ENCODE measurements at places on chromosomes 4 and X.

DNA sequence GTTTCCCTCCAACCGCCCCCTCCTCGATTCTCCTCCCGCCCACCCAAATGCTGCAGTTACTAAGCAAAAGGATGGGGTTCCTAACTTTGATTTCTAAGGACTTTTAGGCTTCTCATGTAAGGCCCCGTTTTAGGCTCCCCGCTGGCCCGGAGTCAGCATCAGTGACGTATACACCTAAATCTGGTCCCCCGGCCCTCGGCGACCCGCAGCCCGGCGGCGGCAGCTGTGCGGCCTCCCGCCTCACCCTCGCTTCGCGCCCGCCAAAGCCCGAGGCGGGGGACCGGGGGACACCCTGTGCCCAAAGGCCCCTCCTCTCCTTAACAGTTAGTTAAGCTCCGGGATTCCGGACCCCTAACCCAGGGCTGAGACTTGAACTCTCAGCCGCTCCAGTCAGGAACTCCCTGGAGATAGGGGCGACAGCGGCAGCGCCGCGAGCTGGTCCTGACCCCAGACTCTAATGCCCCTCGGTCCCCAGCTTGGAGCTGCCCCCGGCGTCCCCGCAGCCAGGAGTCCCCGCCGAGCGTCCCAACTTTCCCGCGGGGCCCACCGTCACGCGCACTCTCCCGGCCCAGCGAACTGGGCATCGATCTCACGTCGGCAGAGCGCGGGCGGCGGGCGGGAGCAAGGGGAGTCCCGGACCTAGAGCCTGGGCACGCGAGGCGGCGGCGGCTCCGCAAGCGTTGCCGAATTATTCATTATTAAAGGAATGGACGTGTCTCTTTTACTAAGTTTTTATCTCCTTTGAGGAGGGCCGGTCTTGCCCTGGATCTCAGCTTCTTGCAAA lies 1.5 kb upstream of the NR3C2 start:
- peak; percentile 2 for DNase-seq

- DNase-seq, result no peak
Measured at GRCh38 chrX:96004386-96004785, 680.3 kb upstream of the DIAPH2 start.

- DNase-seq, result no peak
Measured at GRCh38 chr4:121534187-121534586, 153.4 kb upstream of the QRFPR start.

GRCh38 chrX:110444996-110445395 lies 86.3 kb downstream of the RTL9 start:
- no peak for DNase-seq

- no peak for DNase-seq
Measured at GRCh38 chrX:18855919-18856644, 127.8 kb downstream of the PHKA2 start.

- DNase-seq, result no peak
Measured at GRCh38 chr4:98203332-98204235, 57.6 kb upstream of the RAP1GDS1 start.

DNA sequence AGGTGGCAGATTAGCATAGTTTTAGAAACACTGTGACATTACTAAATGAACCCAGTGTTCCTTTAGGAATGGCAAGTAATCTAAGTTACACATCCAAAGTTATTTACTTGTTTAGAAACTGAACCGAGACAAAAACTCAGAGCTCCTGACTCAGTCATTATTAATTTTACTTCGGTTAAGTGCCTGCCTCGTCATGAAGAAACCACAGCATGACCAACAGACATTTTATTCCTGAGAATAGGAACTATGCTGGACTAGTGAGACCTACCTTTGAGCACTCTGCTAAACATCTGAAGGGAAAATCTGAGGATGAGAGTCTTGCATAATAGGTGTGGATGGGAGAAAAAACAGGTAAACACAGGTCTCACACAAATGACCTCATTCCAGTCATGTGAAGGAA lies 2.5 kb downstream of the BEX1 start:
- no peak for DNase-seq

GRCh38 chrX:125295337-125295736 lies 24.3 kb upstream of the TEX13C start:
- no peak for DNase-seq

- no peak for DNase-seq
Measured at GRCh38 chr4:132865922-132866321, 283.2 kb upstream of the PCDH10 start.

- DNase-seq, result no peak
Measured at GRCh38 chr4:141660880-141661279, 24.5 kb downstream of the IL15 start.

GRCh38 chr4:28227764-28228163 lies 1367.1 kb downstream of the STIM2 start:
- DNase-seq, result no peak

DNA sequence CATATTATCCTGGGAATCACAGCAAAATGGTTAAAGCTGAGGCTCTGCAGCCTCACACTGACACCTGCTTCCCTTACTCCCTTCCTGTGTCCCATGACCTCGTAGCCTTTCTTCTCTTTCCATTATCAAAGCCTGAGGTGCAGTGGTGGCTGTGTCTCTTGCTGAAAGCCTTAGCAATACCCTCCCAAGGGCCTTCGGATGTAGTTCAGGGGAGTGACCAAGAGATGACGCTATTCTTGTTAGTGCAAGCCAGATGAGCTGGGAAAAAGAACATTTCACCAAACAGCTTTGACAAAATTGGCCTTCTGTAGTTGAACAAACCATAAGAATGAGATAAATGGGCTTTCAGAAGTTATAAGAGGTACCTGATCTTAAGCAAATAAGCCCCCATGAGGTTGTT lies 31.6 kb downstream of the SMIM10L2A start:
- no peak for DNase-seq

DNA sequence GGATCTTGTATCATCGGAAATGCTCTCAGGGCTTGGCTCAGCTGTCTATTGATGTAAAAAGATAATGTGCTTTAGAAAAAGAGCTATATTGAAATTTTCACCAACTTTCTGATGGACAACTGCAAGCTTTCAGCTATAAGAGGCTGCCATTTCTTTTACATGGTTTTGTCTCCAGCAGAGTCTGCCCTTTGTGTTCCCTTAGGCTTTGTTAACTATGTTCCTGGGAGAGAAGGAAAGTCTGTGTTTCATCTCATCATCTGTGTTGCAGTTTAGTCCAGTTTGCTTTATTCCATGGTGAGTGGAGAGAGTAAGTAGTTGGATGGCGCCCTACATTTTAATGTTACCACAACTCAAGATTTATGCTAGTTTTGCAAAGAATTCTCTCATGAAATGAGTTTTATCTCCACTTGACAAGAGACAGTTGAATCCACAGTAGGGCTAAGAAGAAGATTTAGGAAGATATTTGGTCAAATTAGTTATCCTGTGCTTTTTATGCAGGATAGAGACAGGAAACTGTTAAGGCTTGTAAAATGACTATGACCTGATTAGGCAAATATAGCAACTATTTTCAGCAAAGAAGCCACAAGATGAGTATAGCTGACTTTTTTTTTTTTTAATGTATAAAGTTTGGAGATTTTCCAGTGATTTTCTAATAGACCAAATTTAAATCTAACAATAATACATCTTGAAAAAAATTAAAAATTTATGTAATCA lies 16.5 kb downstream of the SEPTIN11 start:
- DNase-seq, result no peak

GRCh38 chr4:173801361-173801760 lies 271.3 kb upstream of the HAND2 start:
- no peak for DNase-seq

DNA sequence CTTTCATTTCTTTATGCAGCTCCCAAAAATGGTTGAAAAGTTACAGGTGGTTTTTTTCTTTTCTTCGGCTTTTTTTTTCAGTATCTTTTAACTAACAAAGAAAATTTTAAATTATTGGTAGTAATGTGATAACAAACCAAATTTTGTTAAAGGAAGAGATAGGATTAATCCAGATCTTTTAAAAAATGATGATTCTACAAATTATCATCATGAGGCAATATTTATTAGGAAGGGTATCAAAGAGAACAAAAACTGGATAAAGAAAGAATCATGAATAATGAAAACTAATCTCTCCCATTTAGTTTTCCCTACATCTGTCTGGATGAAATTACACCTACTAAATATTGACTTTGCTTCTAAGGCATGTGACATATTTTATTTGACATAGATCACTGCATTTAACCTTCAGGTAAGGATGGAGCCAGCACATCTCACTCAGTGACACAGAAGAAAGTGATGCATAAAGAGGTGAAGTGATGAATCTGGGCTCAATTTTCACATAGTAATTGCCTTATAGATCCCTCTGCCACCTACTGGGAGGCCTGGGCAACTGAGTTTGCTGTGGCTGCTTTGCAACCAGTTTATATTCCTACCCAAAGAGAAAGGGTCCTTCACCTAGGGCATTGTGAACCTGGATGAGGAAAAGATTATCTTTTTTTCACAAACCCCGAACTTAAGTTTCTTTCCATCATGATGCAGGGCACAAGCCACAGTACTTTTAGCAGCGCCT lies 155.6 kb downstream of the HNRNPD start:
- no peak for DNase-seq

DNA sequence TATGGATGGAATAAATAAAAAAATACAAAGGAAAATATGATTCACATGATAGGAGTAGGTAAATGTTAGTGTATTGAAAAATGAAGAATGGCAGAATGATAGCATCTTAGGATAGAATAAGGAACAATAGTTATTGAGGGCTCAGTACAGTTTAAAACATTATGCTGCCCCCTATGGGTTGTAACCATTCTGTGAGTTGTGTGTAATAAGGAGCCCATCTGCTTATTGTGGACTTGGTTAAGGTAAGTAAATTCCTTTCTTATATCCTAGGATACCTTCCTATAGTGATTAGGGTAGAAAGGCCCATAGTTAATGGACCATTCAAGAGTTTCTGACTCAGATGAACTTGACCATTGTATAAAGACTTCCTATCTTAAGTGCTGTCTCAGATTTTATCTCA lies 195.8 kb downstream of the PDHA2 start:
- DNase-seq, result no peak

DNA sequence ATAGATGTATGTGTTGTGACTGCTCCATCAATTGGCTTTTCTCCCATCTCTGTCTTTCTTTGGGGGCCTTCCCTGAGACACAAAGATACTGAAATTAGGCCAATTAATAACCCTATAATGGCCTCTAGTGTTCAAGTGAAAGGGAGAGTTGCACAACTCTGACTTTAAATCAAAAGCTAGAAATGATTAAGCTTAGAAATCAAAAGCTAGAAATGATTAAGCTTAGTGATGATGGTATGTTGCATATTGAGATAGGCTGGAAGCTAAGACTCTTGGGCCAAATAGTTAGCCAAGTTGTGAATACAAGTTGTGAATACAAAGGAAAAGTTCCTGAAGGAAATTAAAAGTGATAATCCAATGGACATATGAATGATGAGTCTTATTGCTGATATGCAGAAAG lies 452.9 kb upstream of the AGA start:
- DNase-seq, result no peak

GRCh38 chrX:1443496-1444075 lies 9.1 kb downstream of the ASMTL start:
- DNase-seq, result no peak

All from stimulated activated CD8-positive, alpha-beta memory T cell treated with anti-CD3 and anti-CD28 coated beads, Interleukin-15, amount 100 ng/mL, for 4 hours (primary cell).